ENCODE measurements at places on chromosomes 2 and 18.

DNA sequence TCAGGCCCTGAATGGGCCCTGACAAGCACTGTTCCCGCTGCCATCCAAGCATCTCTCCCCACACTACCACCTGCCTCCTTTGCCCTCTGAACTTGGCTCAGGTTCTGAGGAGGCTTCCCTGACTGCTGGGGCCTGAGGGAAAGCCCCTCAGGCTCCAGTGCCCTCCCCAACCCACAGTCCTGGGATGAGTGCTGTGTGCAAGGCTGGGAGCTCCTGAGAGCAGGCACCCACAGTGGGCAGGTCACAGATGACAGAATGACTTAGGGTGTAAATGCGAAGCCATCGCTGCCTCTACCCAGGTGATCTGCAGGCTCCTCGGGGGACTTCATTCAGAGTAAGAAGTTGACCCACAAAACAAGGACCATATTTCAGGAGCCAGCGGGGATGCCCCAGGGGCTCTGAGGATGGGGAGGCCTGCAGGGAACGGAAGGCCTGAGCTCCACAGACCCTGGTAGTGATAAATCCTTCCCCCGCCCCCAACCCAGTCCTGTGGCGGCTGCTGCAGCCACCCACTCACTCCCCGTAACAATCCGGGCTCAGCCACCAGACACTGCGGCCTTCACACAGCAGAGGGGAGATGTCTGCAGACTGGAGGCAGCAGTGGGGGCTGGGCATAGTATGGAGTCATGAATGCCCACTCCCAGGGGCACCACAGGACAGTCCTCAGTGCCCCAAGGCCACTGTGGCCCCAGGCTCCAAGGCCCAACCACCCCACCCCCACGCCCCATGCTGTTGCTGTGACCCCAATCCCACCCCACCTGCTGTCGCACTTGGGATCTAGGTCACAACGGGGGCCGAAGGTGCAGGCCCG, 8.9 kb downstream of the BIN1 start:
- DNase-seq = no peak

- DNase-seq = peak; percentile 65
These were observed 43.0 kb upstream of the SLC1A4 start for GRCh38 chr2:64945973-64946768.

GRCh38 chr2:239397931-239398471, 2.8 kb downstream of the HDAC4 start:
- no peak for DNase-seq

GRCh38 chr2:33137331-33137730, 190.6 kb downstream of the LTBP1 start:
- DNase-seq = no peak

- no peak for DNase-seq
These were observed 247.3 kb downstream of the RAD51AP2 start for GRCh38 chr2:17270894-17271293.

- no peak for DNase-seq
These were observed 1.4 kb upstream of the XRCC5 start for GRCh38 chr2:216107760-216108159.

- DNase-seq = no peak
These were observed 1.6 kb downstream of the CNDP2 start for GRCh38 chr18:74497778-74498177.

DNA sequence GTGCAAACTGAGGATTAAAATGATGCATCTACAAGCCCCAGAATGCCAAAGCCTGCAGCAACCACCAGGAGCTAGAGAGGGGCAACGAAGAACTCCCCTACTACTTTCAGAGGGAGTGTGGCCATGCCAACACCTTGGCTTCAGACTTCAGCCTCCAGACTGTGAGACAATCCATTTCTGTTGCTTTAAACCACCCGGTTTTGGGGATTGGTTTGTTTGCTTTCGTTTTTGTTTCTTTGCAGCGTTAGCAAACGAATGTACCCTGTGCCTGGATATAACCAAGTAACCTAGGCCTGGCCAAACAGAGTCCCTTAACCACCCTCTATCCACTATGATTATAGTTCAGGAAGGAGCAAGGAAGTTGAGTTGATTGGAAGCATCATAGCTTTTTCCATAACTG, 171.2 kb upstream of the NCK2 start:
- no peak for DNase-seq

DNA sequence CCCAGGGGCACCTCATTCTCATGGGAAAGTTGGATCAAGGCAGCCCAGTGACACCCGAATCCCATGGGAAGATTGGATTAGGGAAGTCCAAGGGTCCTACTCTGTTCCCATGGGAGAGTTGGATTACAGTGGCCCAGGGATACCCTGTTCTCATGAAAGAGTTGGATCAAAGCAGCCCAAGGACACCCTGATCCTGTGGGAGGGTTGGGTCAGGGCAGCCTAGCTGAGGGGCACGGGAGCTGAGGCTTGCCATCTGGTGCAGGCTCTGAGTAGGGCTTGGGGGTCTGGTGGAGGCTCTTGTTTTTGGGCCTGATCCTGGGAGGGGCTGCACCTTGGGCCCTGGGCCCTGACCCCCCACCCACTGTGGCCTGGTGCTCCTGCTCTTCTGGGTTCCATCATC, 87.1 kb downstream of the ACKR3 start:
- no peak for DNase-seq

DNA sequence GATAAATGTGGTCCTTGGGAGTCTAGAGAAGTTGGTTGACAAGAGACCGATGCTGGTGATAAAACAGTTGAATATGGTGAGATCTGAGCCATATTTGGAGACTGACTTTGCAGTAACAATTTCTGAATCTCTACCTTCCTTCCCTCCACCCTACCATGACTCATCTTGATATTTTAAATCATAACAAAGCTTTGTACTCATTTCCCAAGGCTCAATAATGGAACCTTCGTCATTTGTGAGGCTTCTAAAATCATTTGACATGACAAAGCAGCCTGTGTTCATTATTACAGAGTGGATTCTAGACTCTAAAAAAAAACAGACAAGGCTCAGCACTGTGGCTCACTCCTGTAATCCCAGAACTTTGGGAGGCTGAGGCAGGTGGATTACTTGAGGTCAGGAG, 38.5 kb upstream of the PDCL3 start:
- DNase-seq = no peak

GRCh38 chr18:61274416-61274960, 58.7 kb upstream of the CDH20 start:
- DNase-seq = no peak

GRCh38 chr2:134623046-134623445, 95.8 kb downstream of the TMEM163 start:
- DNase-seq = no peak

- DNase-seq = no peak
These were observed 25.7 kb downstream of the RHOB start for GRCh38 chr2:20472569-20472968.

GRCh38 chr2:68948710-68949109, 4.0 kb downstream of the GKN2 start:
- DNase-seq = no peak

DNA sequence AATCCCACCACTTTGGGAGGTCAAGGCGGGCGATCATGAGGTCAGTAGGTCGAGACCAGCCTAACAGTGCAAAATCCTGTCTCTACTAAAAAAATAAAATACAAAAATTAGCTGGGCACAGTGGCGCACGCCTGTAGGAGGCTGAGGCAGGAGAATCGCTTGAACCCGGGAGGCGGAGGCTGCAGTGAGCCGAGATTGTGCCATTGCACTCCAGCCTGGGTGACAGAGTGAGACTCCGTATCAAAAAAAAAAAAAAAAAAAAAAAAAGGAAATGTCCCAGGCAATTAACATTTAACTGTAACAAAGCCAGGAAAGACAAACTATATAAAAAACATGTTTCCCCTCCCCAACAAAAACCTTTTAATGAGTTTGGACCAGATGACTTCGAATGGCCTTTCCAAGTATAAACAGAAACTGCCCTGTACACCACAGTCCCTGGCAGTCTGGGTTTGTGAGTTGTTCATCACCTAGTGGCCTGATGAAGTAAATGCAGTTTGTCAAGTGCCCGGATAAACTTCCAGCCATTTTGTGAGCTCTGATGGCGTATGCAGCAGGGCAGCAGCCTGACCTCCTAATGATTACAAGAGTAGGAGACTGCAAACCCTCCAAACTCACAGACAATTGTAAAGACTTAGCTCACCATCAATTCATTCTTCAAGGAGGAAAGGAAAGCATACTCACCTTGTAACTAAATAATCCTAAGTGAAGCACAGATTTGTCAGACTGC, 16.6 kb upstream of the PCBP1 start:
- peak; percentile 45 for DNase-seq

DNA sequence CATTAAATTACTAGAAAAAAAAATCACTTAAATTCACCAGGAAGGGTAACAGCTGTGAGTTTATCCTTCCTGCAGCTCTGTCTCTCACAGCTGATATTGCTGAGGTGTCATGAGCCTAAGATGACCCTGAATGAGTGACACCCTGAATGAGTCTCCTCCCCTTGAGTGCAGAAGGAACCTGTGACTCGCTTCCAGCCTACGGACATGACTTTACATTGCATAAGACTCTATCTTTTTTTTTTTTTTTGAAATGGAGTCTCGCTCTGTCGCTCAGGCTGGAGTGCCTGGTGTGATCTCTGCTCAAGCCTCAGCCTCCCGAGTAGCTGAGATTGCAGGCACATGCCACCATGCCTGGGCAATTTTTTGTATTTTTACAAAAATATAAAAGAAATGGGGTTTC, 14.1 kb downstream of the MRO start:
- DNase-seq = no peak

GRCh38 chr18:22839340-22839821, 93.7 kb upstream of the RBBP8 start:
- no peak for DNase-seq

DNA sequence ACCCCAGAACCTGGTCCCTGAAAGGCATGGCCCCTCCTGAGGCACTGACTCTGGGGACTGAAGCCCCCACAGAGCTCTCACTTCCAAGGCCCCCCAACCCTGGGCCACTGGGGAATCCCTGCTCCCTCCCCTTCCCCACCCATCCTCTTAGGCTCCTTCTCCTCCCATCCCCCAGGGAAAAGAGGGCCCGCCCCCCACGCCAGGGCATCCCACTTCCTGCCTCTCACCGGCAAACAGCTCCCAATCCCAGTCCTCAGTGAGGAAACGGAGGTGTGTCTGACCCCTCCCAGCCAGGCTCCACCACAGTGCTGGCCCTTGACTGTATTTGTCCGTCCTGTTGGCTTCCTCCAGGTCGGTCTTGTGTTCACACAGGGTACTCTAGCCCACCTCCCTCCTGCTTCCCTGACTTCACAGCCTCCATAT, 35.0 kb upstream of the PTMA start:
- no peak for DNase-seq

DNA sequence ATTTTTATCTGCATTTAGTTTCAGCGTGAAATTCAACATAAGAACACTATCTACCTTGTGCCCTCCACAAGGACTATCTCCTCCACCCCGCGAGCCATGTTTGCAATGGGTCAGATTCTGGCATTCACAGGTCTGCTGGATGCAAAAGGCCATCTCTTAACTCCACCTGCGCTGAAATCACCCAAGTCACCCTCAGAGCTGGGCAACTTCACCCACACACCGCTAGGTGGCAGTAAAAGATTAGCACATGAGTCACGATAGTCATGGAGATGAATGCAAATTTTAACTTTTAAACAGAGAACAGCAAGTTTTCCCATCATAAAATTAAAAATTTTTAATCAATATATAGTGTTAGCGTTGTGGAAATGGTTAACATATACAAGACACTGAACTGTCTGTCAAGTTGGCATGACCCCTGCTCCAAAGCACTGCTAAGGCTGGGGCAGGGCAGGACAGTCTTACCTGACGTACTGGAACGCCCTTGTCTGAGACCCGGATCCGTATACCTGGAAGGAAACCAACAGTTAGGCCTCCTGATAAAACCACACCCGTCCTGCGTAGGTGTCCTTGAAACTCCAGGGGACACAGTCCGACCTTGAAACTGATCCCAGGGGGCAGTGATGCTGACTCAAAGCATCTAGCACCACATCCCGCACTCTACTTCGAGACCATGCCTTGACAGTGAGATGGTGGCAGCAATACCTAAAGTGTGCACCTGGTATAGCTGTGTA, 89.6 kb downstream of the UXS1 start:
- peak; percentile 66 for DNase-seq

- no peak for DNase-seq
These were observed 217.5 kb downstream of the TGIF1 start for GRCh38 chr18:3667255-3668137.

- no peak for DNase-seq
These were observed 122.6 kb upstream of the PPP1CB start for GRCh38 chr2:28628987-28629386.

- no peak for DNase-seq
These were observed 64.1 kb downstream of the BCL2 start for GRCh38 chr18:63255435-63255834.

DNA sequence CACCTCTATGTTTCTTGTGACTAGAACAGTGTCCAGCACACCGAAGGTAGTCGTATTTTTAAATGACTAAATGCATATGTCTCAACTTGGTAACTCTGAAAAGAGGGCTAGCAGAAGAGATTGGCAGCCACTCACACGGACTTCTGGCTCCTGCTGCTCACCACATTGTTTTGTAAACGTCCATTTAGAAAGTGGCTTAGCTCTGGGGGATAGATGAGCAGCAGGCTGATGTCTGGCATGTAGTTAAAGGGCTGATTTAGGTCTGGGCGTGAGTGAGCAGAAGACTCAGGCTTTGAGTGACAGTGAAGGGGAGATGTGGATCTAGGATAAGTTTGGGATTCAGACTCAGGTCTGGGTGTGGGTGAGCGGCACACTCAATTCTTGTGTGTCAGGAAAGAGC, 372.9 kb upstream of the HS6ST1 start:
- DNase-seq = no peak

DNA sequence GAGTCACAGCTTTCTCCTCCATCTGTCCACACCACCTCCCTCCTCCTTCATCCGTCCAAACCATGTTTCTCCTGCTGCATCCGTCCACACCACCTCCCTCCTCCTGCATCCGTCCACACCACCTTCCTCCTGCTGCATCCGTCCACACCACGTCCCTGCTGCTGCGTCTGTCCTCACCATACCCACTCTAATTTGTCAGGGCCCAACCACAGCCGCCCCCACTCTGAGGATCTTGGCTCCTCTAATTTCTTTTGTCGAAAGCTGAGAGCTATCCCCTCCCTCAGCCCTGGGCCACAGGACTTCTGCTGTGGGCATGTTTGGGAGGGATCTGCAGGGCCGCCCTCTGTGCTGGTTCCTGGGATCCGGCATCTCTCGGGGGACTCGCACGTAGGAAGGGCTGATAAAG, 67.4 kb downstream of the TPO start:
- DNase-seq = no peak

DNA sequence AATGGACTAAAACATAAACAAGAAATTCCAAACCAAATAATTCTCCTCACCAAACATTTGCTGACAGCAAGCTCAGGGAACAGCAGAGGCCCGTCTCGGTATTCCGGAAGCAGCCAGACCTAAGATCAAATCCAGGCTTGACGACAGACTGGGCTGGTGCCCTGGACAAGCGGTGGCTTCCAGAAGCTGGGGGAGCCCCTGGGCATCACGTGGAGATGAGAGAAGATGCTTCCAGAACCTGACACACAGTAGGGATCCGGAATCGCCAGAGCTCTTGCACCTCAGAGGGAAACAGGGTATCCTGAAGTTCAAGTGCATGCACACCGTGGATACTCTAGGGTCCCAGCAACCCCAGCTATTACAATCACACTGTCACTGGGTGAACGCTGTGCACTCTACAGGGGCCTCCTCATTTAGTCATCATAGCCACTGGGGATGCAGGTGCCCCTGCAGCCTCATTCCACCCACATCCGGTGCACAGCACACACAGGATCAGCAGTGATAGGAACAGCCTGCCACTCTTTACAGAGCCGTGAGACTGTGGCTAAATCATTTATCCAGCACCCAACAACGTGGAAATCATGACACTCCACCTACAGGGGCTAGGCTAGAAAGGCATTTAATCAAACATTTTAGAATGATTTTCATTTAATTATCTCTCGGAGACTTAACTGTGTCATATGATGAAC, 102.6 kb downstream of the HDAC4 start:
- peak; percentile 64 for DNase-seq

GRCh38 chr18:13371689-13372418, 153.3 kb downstream of the LDLRAD4 start:
- DNase-seq = no peak

Measured in stimulated activated CD4-positive, alpha-beta T cell treated with anti-CD3 and anti-CD28 coated beads, Interleukin-2, amount 100 ng/mL, for 24 hours (primary cell).